ENCODE measurements at places on chromosomes 5 and 9.

DNA sequence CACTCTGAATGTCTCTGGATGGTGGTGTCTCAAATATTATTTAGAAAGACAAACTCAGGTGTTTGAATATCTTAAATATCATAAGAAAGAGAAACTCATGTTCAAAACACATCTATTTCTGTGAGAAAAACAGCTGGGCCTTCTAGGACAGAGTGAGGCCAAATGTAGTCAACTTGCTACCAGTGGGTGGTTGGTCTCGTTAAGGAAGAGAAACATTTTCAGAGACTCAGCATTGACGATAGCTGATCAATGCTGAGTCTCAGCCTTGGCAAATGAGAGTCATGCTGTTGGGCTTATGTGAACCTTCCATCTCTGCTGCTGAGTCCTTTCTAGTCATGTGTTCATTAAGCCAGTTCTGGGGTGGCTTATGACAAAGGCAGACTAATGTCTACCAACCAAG lies 418.0 kb downstream of the CETN3 start:
- no peak for DNase-seq

- DNase-seq, result no peak
These were observed 21.9 kb downstream of the OR2Y1 start for GRCh38 chr5:180717989-180718388.

GRCh38 chr9:13088720-13089427 lies 190.6 kb downstream of the MPDZ start:
- no peak for DNase-seq

- no peak for DNase-seq
These were observed 28.7 kb downstream of the INIP start for GRCh38 chr9:112689161-112689740.

GRCh38 chr5:80600943-80601693 lies 31.0 kb upstream of the ANKRD34B start:
- no peak for DNase-seq

- DNase-seq, result no peak
These were observed 112.0 kb downstream of the TMEM174 start for GRCh38 chr5:73284985-73285384.

- DNase-seq, result no peak
These were observed 159.4 kb downstream of the SIL1 start for GRCh38 chr5:139038613-139039305.

- no peak for DNase-seq
These were observed 259.3 kb downstream of the FANCC start for GRCh38 chr9:95058121-95058785.

DNA sequence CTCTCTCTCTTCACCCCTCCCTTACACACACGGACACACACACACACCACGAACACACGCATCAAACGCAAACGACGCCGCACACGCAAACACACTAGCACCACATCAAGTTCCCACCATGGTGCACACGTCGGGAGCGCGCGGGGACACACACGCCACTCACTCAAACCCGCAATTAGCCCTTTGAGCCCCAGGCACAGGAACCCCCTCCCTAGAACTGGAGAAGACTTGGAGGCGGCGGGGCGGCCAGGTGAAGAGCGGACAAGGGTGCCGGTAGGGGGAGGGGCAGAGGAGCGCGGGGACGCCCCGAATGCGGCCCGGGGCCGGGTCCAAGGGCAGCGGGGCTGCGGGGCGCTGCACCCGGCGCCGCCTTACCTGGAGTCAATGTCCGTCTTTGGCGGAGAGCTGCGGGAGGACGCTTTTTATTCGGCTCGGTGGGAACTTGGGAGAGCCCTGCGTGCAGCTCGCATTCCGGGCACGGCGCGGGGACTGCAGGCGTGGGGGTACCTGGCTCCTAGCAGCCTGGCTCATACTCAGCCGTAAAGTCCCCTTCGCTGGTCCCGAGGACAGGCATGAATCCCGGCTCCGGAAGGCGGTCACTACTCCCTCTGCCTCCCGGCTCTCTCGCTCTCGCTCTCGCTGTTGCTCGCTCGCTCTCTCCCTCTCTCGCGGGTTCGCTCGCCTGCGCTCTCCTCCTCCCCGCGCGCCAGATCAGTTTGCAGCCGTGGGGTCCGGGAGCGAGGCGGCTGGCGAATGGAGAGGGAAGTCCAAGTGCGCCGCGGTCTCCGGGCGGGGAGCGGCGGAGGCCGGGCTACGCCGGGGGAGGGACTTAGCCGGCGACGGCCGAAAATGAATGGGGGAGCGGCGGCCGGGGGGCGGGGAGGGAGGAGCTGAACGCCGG lies at the start of gene BRINP1:
TSS of gene BRINP1 (minus strand) at position 755 of the 901 bp plus-strand sequence. CDS start 56,080 bp downstream, outside the sequence.
- no peak for DNase-seq

GRCh38 chr5:117652036-117652957 lies 1077.7 kb upstream of the SEMA6A start:
- no peak for DNase-seq

DNA sequence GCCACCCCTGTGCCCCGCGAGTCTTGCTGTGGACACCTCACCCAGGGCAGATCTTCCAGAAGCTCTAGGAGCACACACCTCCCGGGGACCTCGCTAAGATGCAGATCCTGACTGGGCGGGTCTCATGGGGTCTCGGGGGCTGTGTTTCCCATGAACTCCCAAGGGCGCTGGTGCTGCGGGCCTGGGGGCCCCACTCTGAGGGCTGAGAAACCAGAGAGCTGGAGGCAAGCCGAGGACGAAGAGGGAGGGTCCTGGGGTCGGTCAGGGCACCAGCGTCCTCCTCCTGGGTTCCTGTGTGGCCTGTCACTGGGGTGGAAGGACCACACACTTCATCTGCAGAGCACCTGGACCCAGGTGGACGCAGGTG lies 30.2 kb downstream of the SLC6A3 start:
- DNase-seq, result no peak

DNA sequence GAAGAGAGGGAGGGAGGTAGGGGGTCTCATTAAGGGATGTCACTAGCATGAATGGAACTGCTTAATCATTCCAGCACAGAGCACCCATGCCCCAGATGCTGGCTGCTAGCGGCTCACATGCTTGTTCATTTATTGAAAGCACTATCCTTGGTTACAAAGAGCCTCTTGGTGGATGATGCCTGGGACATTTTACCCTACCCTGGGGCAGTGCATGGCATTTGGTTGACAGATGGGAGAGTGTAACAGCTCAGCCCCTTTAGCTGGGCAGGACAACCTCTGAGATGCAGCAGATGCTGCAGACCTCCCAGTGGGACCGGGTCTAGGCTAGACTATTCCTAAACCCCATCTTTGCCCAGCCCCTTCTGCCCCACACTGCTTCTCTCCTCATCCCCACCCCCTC lies 46.9 kb upstream of the TCERG1 start:
- DNase-seq, result no peak

GRCh38 chr5:93058309-93058708 lies 522.7 kb downstream of the NR2F1-AS1 start:
- DNase-seq, result no peak

- no peak for DNase-seq
These were observed 13.9 kb downstream of the IFNA1 start for GRCh38 chr9:21454149-21454548.

DNA sequence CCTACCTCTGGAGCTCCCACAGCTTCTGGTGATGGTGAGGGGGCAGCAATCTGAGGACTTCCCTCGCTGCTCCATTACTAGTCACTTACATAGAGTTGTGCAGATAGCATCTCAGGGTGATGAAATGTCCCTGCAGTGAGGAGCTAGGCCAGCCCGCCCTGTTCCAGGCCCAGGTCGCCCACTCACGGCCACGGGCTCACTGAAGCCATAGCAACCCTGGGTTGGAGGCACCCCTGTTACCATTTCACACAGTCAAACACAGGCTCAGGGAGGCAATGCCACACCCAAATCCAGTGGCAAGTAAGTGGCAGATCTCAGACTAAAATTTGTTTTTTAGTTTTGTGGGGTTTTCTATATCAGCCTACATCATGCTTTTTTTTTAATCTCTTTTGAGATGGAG lies 19.6 kb downstream of the SH2D3C start:
- DNase-seq, result no peak

DNA sequence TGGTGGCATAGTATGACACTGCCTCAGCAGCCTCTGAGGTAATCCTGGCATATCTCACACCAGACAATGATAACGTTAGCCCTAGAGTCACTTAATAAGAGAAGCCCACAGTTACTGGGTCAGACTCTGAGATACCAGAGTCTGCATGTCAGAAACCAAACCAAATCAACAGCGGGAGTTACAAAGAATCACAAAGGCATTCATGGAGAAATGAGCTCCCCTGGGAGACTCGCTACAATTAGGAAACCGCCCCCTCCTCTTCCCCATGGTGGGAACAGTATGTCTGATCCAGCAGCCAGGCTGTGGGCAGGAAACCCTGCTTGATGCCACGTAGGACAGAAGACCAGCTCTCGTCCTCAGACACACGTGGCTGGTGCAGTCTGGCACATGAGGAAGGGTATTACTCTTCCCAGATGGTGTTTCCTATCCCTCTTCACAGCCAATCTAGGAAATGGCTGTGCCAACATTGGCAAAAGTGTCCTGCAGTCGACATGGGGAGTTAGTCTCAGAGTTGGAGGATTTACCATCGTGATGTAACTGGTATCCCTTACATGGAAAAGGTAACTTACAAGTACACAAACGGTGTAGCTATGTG lies 485.4 kb downstream of the ZNF608 start:
- no peak for DNase-seq

- DNase-seq, result no peak
These were observed 133.4 kb downstream of the SLC12A2 start for GRCh38 chr5:128216860-128217531.

- no peak for DNase-seq
These were observed 80.1 kb upstream of the CACNA1B start for GRCh38 chr9:137797206-137798120.

GRCh38 chr9:87433853-87434252 lies 63.8 kb upstream of the DAPK1 start:
- no peak for DNase-seq

- DNase-seq, result no peak
These were observed 16.4 kb upstream of the C5orf58 start for GRCh38 chr5:170216257-170216864.

GRCh38 chr9:629146-629545 lies 212.4 kb upstream of the DMRT1 start:
- no peak for DNase-seq

GRCh38 chr9:96082516-96083232 lies 207.2 kb downstream of the ERCC6L2 start:
- DNase-seq, result no peak

DNA sequence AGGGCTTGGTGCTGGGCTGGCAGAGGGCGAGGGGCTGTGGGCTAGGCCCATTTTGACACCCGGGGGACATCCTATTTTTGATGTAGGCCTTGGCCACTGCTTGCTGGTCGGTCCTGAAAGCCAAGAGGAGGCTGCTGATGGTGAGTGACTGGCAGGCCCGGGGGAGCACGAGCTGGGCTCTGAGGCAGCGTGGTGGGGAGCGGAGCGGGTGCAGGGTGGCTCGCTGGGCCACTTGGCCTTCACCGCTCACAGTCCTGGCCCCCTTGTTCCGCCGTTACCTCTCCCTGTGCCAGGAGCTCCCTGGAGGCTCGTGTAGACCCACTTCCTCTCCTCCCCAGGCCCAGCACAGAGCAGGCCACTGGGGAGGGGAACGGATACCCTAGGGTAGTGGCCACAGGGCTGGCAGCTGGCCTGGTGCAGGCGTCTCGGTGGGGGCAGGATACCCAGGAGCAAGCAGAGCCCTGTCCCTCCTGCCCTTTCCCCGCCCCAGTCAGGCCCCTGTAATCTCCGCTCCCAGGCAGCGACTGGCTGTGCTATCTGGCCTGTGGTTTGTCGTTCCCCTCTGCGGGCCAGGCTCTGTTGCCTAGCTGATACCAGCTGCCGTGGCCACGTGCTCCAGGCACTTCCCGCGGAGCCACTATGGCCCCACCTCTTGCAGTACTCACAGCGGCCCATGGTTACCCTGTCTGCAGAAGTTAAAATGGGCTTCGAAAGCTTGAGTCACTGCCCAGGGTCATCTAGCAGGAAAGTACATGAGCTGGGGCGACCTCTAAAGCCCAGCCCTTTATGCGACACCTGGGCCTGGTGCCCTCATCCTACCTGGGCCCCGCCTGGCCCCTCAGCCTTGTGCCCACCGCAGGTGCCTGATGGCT lies 11.7 kb upstream of the DOLPP1 start:
- DNase-seq, result no peak

- no peak for DNase-seq
These were observed 53.0 kb upstream of the ZNF622 start for GRCh38 chr5:16518606-16519005.

DNA sequence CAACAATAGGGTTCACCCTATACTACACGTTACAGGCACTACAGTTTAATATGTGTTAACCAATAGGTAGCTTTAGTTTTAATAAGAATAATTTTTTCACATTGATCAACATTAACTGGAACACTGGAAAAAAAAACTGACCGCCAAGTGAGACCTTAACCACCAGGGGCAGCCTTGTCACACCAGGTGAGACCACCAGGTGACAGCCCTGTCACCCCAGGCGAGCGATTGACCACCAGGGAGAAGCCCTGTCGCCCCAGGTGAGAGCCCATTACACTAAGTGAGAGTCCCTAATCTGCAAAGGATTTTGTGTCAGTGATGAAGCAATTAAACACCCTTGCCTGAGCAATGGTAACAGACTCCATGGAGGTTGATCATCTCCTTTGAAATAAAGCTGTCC lies 75.4 kb upstream of the SYK start:
- DNase-seq, result no peak

DNA sequence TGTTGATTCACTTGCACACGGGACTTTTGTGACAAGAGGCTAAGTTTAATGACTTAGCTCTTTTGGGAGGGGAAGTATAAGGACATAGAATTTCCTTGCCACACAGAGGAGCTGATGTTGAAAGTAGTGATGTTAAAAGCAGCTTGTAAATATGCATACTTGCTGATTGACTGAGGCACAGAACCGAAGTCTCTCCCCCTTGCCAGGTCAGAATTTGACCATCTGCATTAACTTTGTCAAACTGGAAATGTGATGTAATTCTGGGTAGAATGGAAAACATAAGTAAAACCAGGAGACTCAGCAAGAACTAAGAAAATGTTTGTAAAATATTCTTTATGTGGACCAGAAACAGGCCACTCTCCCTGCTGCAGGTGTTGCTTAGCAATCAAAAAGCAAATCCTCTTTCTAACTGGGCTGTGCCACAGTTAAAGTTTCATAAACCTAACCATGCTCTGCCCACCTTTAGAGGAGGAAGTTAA lies 284.2 kb downstream of the NR3C1 start:
- DNase-seq, result no peak

GRCh38 chr9:132200706-132201105 lies 38.8 kb downstream of the NTNG2 start:
- DNase-seq, result no peak

DNA sequence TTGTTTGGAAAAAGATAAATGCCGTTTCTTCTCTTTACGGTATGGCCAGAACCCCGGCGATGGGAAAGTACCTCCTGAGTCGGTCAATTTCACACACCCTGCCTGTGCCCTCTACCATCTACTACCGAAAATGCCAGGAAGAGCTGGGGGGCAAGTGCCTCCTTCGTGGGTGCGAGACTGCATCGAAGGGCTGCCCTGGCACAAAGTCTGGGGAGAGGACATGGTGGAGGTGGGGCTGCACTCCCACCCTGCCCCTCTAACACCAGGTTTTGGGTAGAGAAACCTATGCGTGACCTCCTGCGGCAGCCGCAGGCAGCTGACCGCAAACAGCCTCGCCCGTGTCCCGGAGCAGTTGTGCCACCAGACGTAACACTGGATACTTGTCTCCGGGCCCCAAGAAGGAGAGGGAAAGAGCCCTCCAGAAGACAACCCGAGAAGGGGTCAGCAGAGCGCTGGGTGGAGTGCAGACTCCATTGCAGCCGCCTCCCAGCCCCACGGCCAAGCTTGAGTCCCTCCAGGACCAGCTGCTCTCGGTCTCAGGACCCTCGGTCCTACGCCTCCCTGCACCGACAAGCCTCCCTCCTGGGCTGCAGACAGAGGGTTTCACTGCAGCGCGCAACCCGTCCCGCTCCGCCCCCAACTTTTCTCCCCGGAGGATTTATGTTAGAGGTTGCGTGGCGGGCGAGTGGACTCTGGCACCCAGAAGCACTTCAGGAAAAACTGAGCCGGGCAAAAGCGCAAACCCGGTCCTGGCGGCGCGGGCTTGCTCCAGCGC lies 823 bp upstream of the PRDM6 start:
- no peak for DNase-seq
